ENCODE measurements at places on chromosomes 16 and 17.
A peak's percentile ranks its signal among the peaks of the same experiment; 100 is the strongest.

- H3K4me3 ChIP-seq, result peak within 1 kb of the TSS; percentile 84
- H3K4me1 ChIP-seq, result peaks cover 24% of the 10 kb centered on the region
- peak within 1 kb of the TSS; percentile 99 for H3K27ac ChIP-seq
Observed at GRCh38 chr16:10579965-10580882, at the start of gene EMP2. TSS of gene EMP2 (minus strand) at chr16:10580598. CDS start at chr16:10547617, 32,981 bp downstream.

DNA sequence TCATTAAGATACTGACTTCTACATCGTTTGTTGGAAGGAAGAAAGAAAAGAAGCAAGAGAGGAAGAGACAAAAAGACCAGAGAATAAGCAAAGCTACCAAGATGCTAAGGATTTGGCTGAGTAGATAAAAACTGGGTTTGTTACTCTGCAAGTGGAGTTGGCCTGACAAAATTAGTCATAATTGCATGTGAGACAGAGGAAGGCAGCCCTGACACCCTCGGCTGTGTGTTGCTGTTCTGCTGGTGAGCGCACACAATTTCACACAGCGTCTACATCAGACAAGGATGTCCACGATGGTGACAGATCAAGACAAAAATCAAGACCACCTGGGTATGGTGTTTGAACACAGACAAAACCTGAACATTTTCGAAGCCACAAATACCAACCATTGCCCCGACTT is 75.4 kb upstream of the FA2H start:
- H3K4me3 ChIP-seq, result no peak overlapping the region
- no peak overlapping the region for H3K27ac ChIP-seq
- no peaks in the 10 kb centered on the region for H3K36me3 ChIP-seq

GRCh38 chr17:80263253-80264204 is 2.9 kb downstream of the RNF213 start:
- H3K27ac ChIP-seq, result no peak overlapping the region
- H3K4me1 ChIP-seq, result peaks cover 16% of the 10 kb centered on the region

GRCh38 chr17:14298221-14298946 is 2.5 kb upstream of the HS3ST3B1 start:
- H3K4me3 ChIP-seq, result no peak overlapping the region
- H3K27ac ChIP-seq, result no peak overlapping the region
- no peaks in the 10 kb centered on the region for H3K27me3 ChIP-seq
- no peaks in the 10 kb centered on the region for H3K36me3 ChIP-seq

DNA sequence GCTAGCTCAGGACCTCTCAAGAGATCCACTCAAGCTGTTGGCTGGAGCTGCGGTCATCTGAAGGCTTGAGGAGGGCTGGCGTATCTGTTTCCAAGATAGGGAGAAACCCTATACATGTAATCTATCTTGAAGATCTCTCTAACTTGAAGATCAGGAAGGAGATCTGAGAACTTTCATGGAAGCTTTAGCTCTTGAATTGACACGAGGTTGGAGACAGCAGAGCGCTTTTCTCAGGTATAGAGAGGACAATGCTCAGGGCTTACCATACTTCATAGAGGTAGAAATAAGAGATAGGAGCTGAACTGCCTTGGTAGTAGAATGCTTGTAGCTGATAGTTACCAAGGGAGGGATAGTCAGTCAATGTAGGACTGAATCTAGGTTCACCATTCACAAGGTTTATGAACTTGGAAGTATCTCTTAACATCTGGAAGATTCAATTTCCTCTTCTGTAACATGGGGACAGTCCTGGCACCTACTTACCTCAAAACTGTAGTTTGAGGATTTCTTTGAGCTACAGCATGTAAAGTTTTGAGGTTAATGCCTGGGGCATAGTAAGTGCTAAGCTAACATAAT is 267.0 kb upstream of the MAF start:
- H3K4me3 ChIP-seq, result no peak overlapping the region
- H3K36me3 ChIP-seq, result no peaks in the 10 kb centered on the region
- no peak for DNase-seq
- no peak overlapping the region for H3K27ac ChIP-seq
- no peaks in the 10 kb centered on the region for H3K27me3 ChIP-seq
- no peaks in the 10 kb centered on the region for H3K4me1 ChIP-seq

DNA sequence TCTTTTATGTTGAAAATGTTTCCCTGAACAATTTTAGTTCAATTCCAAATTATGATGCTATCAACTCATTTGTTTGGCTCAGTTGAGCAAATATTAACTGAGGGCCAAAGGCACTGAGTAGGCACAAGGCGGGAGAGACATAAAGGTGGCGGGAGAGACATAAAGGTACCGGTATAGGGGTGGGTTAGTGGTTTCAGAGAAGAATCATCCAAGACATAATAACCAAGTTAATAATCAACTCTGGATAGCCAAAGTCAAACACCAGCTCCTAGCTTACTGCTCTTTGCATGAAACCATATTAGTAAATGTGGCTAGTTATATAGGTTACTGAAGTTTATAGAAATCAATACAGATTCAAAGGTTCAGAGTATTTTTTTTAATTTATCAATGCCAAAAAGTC is 91.7 kb downstream of the RPGRIP1L start:
- H3K27me3 ChIP-seq, result no peaks in the 10 kb centered on the region
- H3K36me3 ChIP-seq, result no peaks in the 10 kb centered on the region
- H3K27ac ChIP-seq, result no peak overlapping the region
- DNase-seq, result no peak

- H3K27ac ChIP-seq, result no peak overlapping the region
- peak overlapping the region; percentile 13 for H3K4me3 ChIP-seq
- H3K36me3 ChIP-seq, result no peaks in the 10 kb centered on the region
- no peaks in the 10 kb centered on the region for H3K27me3 ChIP-seq
Observed at GRCh38 chr16:14187517-14188338, 116.6 kb downstream of the MRTFB start.

- peaks cover 4% of the 10 kb centered on the region for H3K4me1 ChIP-seq
- no peaks in the 10 kb centered on the region for H3K27me3 ChIP-seq
- no peak overlapping the region for H3K4me3 ChIP-seq
- H3K27ac ChIP-seq, result no peak overlapping the region
- H3K36me3 ChIP-seq, result no peaks in the 10 kb centered on the region
Observed at GRCh38 chr17:14337596-14338079, 36.8 kb downstream of the HS3ST3B1 start.

DNA sequence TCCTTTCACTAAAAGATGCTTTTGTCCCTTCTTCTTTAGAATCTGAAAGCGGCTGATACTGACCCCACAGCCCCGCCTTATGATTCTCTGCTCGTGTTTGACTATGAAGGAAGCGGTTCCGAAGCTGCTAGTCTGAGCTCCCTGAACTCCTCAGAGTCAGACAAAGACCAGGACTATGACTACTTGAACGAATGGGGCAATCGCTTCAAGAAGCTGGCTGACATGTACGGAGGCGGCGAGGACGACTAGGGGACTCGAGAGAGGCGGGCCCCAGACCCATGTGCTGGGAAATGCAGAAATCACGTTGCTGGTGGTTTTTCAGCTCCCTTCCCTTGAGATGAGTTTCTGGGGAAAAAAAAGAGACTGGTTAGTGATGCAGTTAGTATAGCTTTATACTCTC is 10.1 kb upstream of the TANGO6 start:
- no peak overlapping the region for H3K4me3 ChIP-seq
- no peaks in the 10 kb centered on the region for H3K27me3 ChIP-seq
- DNase-seq, result no peak
- H3K4me1 ChIP-seq, result no peaks in the 10 kb centered on the region

DNA sequence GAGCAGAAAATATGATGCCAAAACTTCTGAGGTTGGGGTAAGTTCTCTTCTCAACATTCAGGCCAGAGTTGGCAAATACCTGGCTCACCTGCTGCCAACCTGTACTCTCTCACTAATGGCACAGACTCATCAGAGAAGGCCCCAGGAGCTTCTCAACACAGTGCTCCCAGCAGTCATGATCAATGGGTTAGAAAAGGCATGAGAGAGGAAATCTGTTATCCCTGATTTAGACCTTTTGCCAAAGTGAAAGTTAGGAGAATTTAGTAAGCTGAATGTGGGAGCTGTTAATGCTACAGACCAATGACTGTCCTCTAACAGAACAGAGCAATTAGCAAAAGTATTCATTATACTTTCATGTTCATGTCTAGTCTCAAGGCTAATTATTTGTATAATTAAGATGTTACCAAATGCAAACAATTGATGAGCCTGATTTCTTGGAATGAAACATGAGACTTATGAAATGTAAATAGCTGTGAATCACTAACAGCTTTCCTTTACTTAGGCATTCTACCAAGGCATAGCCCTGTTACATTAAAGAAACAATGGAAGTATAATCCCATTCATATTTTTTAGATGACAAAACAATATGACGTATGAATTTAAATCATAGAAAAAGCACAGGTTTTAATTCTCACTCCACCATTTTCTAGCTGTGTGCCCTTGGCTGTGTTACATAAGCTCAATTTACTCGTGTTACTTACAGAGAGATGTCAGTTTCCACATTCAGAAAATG is 68.7 kb upstream of the MARCHF10 start:
- no peak overlapping the region for H3K4me3 ChIP-seq
- H3K36me3 ChIP-seq, result no peaks in the 10 kb centered on the region
- H3K4me1 ChIP-seq, result no peaks in the 10 kb centered on the region
- H3K27me3 ChIP-seq, result no peaks in the 10 kb centered on the region

DNA sequence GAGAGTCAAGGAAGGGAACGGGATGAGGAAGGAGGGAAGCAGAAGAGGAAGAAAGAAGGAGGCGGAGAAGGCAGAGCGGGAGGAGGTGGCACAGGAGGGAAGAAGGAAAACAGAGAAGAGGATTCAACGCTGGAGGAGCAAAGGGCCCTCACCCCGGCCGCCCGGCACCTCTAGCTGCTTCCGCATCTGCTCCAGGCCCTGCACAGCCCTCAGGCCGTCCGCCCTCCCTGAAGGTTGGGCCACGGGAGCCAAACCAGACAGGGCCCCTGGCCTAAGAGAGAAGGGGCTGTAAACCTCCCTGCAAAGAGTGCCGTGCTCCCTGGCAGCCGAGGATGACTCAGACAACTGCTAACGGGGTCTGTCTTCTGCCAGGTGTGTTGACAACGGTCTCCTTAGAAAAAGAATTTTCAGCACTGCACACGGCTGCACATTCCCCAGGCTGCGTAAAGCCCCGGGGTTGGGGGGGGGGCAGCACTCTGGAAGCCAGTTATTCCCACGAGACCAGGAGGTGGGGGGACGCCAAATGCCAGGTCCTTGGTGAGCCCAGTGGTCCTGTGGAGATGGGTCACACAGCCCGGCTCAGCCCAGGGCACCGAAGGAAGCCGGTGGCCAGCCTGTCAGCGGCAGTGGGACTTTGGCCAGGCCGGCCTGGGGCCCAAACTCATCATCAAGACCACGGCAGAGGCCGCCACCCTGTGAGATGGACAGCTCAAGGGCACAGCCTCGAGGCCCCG is 29.1 kb downstream of the MRM3 start:
- DNase-seq, result no peak
- no peaks in the 10 kb centered on the region for H3K36me3 ChIP-seq
- H3K4me1 ChIP-seq, result no peaks in the 10 kb centered on the region
- H3K27me3 ChIP-seq, result no peaks in the 10 kb centered on the region
- no peak overlapping the region for H3K27ac ChIP-seq
- H3K4me3 ChIP-seq, result no peak overlapping the region
